ENCODE measurements at places on chromosomes 2 and 18.

DNA sequence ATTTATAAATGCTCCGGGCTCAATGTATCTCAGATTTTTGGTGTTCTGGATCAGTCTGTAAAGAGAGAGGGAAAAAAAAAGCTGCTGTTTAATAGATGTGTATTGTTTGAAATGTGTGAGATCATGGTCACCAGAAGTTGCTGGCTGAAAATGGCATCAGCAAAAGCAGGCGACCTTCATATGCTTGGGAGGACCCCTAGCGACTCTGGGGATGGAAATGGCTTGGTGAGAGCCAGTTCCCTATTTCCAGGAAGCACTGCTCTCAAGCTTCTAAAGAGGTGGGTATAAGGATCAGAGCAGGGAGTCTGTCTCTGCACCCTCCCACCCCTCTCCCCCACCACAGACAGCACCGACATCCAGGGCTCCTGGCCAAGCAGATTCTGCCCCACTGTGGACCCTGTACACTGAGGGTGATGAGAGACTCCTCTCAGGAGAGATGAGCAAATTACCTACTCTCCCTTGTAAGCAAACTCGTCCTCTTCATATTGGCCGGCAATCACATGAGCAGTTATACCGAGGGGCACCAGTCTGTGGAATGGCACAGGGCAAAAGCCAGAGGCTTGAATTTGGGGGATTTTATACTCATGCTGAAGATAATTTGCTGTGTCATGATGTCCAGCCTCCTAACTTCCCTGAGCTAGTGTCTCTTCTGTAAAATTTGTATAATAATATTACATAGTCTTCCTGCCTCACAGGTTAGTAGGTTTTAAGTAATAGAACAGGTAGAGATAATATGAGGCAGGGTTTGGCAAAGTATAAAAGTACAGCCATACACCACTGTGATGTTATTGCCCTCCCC is 29.6 kb downstream of the LHCGR start:
- no peak for DNase-seq

DNA sequence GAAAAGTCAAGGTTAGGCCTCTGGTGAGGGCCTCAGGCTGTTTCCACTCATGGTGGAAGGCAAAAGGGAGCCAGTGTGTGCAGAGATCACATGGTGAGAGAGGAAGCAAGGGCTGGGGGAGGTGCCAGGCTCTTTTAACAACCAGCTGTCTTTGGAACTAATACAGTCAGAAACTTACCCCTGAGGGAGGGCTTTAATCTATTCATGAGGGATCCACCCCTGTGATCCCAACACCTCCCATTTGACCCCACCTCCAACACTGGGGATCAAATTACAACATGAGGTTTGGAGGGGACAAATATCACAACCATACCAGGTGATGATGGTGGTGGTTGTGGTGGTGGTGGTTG is 10.9 kb downstream of the POLI start:
- no peak for DNase-seq

- DNase-seq: no peak
These were observed 10.8 kb upstream of the NEDD4L start for GRCh38 chr18:58033216-58033615.

- DNase-seq: no peak
These were observed 704.0 kb downstream of the RNF144A start for GRCh38 chr2:7621018-7621814.

DNA sequence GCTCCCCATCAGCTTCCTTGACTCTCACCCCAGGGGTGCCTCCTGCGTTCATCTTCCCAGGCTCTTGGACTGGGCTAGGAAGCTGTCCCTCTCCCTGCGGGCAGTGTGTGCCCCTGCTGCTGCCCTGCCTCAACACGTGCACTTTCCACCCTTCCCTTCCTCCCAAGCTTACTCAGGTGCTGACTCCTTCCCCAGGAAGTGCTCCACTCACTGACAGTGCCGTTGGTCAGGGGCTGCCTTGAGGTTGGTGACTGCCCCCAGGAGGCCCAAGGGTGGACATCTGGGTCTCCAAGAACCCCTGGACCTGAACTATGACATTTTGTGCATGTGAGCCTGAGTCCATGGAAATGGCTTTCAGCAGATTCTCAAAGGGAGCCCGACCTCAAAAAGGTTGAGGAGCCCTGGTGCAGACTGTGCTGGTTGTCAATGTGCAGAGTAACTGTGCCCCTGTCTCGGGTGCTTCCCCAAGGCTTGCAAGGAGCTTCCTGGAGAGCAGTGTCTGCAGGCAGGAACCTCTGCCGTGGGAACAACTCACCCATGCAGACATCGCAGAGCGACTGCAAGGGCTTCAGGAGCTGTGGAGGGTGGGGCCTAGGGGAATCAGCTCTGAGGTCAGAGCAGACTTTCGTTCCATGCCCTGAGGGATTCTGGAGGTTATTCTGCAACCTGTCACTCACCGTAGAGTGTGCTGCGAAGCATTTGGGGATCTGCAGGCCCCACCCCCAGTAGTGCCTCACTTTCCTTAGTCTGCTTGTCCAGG is 116.5 kb upstream of the MCFD2 start:
- DNase-seq: no peak

All from AG04449 (cell line).